Mucosa of gallbladder (tissue), 1 donor: ENCODE measurements at places on chromosomes 6 and 20. TPM values are rescaled to one million over a fixed set of nuclear protein-coding genes. Genes with fewer than 3 reads are reported as not detected.

- no peak for DNase-seq
These were observed 14.9 kb upstream of the ZNF451 start for GRCh38 chr6:57075092-57075491.

DNA sequence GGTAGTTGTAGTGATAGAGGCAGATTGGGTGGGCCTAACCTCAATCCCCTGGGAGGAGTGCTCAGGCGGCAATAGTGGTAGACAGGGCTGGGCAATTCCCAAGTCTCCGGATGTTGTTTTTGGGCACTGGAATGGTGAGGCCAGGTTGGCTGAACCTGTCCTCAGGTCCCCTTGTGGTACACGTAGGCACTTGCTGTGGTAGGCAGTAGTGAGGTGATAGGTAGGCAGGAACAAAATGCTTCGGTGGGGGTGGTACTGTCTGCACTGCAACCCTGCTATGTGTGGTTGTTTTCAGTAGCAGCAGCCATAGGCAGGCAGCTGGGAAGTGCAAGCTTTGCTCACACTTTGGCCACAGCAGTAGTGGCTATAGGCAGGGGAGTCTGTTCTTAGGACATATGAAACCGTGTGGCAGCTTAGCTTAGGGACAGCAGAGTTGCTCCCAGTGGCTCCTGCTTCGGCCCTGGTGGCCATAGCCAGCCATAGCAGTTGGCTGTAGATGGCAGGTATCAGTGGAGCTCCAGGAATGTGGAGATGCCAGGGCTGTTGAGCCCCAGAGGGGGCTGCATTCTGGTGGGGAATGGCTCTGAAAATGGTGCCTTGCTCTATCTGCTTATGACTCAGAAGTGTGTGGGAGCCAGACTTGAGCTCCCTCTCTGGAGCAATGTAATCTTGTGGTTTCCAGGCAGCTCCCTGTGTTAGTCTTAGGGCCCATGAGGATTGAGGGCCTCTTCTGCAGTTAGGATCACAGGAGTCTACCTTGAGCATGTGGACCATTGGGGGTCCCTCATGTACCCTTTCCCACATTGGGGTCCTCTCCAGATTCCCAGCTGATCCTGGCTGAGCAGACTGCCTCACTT is 241.8 kb upstream of the BMP2 start:
- no peak for DNase-seq

- DNase-seq: no peak
These were observed 1.4 kb upstream of the NRN1 start for GRCh38 chr6:6008089-6008647.

- DNase-seq: no peak
These were observed 24.8 kb upstream of the IGF2R start for GRCh38 chr6:159943968-159944598.

- DNase-seq: no peak
These were observed 2.5 kb downstream of the UNC93A start for GRCh38 chr6:167293590-167294091.

DNA sequence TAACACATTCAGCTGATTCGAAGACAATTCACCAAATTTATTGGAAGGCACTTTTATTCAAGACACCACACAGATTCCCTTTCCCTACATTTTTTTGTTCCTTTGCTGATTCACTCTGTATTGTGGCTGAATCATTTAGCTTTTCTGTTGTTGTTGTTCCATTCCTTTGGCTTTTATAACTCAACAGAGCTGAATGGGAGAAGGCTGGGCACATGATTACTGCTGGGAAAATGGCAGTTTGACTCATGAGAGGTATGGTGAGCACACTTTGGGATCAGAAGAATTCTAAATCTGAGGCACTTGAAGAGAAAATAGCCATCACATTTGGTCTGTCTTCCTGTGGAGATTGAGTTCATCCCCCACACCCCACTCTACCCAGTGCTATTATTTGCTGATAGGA is 15.7 kb upstream of the SAYSD1 start:
- no peak for DNase-seq

GRCh38 chr20:44901974-44902373 is 7.9 kb upstream of the PABPC1L start:
- DNase-seq: no peak

DNA sequence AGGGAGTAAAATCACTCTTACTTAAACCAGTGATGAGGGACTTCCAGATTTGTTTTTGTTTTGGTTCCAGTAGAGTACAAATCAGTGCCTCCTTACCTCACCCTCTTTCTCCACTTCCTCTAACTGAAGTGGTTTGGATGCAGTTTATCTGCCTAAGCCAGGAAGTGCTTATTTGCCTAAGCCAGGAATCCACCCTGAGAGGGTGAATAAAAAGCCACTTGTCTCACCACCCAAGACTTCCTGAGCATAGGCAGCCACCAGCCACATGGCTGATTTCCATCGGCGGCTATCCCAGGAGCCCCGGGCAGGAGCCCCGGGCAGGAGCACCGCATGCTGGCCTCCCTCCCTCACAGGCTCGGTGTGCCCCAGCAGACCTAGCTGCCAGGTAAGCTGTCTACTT is 12.0 kb downstream of the LRP11 start:
- no peak for DNase-seq

DNA sequence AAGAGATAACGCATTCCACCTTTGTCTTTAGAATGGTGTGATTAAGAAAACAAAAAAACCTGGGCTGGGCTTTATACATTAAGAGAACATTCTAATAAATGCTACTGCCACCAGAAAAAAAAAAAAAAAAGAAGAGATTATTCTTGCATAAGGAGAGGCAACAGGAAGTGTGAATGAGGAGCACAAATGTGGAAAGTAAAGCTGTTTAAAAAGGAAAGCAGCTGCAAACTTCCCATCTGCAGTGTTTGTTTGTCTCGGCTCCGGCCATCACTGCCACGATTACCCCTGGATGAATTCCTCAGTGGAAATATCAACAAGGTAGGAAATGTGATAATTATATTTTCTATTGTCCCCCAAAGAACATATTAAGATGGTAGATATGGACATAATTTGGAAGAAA is 223.9 kb downstream of the PHF3 start:
- DNase-seq: no peak

GRCh38 chr6:157879034-157879872 is 56.2 kb downstream of the SNX9 start:
- DNase-seq: no peak

- no peak for DNase-seq
These were observed 85.3 kb upstream of the TIAM2 start for GRCh38 chr6:154909821-154910220.

GRCh38 chr6:71457929-71458328 is 169.3 kb downstream of the OGFRL1 start:
- no peak for DNase-seq

DNA sequence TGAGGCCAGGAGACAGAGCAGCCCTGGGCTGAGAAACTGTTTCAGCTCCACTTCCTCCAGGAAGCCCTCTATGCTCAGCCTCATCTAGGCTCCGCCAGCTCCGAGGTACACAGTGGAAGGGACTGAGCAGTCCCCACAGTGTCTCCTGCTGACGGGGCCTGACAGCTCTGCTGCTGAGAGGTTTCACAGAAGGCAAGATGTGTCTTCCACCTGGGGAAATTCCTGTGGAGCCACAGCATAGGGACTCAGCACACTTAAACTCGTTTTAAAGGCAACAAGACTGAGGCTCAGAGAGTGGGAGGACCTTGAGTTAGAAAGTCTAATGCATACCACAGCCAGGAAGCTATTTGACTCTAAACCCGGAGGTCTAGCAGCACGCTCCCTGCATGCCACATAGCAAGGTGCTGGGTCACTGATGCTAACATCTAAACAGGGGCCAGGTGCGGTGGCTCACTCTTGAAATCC is 6.8 kb downstream of the ADA start:
- no peak for DNase-seq

- peak; percentile 53 for DNase-seq
These were observed 537 bp downstream of the TCP1 start for GRCh38 chr6:159788753-159789376.

- DNase-seq: no peak
These were observed 9.8 kb downstream of the ADRM1 start for GRCh38 chr20:62312662-62312977.

DNA sequence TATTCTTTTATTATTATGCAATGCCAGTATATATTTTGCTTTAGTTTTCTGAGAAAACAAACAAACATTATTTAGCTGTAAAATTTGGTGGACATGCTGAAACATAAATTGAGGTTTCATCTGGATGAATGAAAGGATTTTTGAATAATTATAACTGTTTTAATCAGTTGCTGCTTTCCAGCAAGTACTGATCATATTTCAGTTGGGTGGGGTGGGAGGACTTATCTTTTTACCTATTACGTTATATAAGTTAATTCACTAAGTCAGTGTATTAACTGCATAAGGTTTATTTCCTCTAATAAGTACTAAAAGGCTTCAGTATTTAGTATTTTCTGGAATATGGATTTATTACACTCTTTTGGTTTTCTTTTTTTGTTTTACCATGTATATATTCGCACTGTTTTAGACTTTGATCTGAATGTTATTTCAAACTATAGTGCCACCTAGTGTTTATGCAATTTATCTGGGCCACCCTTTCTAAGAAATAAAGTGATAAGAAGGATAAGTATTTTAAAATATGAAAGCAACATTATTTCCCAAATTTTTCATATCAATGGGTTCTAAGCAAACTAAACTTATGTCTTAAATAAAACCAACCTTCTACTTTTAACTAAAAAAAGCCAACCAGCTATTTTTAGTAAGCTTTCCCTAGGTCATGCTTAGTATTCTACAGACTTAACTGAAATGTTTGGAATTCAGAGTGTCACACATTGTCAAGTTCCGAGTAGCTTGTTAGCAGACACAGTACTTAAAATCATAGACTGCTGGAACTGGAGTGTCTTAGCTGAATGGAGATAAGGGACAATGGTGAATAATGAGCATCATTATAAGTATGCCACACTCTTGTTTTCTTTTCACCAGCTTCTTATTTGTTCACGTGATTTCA is 105.4 kb upstream of the MCHR2 start:
- no peak for DNase-seq

DNA sequence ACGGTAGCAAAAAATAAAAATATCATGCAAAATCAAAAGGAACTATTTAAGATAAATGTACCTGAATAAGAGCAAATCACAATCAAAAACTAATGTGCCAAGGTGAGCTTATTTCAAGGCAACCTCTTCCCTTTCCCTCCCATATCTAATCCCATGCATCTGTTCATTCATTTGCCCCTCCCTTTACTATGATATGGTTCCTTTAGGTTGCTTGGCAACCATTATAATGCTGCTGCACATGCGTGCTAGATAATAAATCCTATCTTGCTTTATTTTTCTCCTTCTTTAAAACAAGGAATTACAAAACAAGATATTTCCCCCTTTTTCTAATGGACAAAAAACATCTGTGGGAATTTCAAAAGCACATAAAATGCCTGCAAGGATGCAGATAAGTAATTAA is 318.2 kb upstream of the POU3F2 start:
- DNase-seq: no peak

Gene RHAG
- total RNA-seq: 0.52 TPM

Gene ANKS1A
- 43.2 TPM for total RNA-seq

Gene RBPJL
- 0.26 TPM for total RNA-seq

Gene ARMC12
- total RNA-seq: 1.1 TPM

Gene PARD6B
- total RNA-seq: 41.1 TPM

Gene ADGRF4
- total RNA-seq: 0.52 TPM

Gene TFAP2C
- total RNA-seq: 2.1 TPM

Gene CPNE1
- 195 TPM for total RNA-seq

Gene GLYATL3
- not detected for total RNA-seq

Gene BMP2
- total RNA-seq: 55.8 TPM

Gene PTPRT
- total RNA-seq: 45.0 TPM

Gene C6orf52
- 0.69 TPM for total RNA-seq

Gene FAM83B
- 14.5 TPM for total RNA-seq
